ENCODE measurements at places on chromosomes 5 and 9.

- no peak for DNase-seq
These were observed 13.1 kb upstream of the CTSL start for GRCh38 chr9:87712801-87713277.

GRCh38 chr5:123605822-123606221 is 93.8 kb downstream of the CSNK1G3 start:
- no peak for DNase-seq

GRCh38 chr5:67178966-67179365 is 17.6 kb downstream of the CD180 start:
- no peak for DNase-seq

- no peak for DNase-seq
These were observed 117.9 kb downstream of the SGCD start for GRCh38 chr5:156444753-156445291.

- DNase-seq, result no peak
These were observed 117.3 kb downstream of the ADAMTSL1 start for GRCh38 chr9:18591261-18591660.

- no peak for DNase-seq
These were observed 363.1 kb downstream of the PRELID2 start for GRCh38 chr5:145471831-145472612.

- no peak for DNase-seq
These were observed 139.5 kb downstream of the KDM4C start for GRCh38 chr9:6897207-6897822.

Data from stimulated activated CD8-positive, alpha-beta memory T cell treated with anti-CD3 and anti-CD28 coated beads, Interleukin-7, amount 100 ng/mL, for 1 hour (primary cell).